ENCODE measurements at places on chromosomes 3 and 15. TPM values are rescaled to one million over a fixed set of nuclear protein-coding genes. Genes with fewer than 3 reads are reported as not detected.

PCSK6 gene
- 0.58 TPM for total RNA-seq

ZSCAN29 gene
- total RNA-seq = 29.4 TPM

SEMA6D gene
- not detected for total RNA-seq

GOLGA8M gene
- 2.2 TPM for total RNA-seq

Data from activated CD4-positive, alpha-beta memory T cell treated with anti-CD3 and anti-CD28 coated beads, Interleukin-2, amount 10 ng/mL, durations not matched to agents 7 days and 5 days (primary cell).